ENCODE measurements at places on chromosomes 6 and 20. TPM values are rescaled to one million over a fixed set of nuclear protein-coding genes. Genes with fewer than 3 reads are reported as not detected.

DNA sequence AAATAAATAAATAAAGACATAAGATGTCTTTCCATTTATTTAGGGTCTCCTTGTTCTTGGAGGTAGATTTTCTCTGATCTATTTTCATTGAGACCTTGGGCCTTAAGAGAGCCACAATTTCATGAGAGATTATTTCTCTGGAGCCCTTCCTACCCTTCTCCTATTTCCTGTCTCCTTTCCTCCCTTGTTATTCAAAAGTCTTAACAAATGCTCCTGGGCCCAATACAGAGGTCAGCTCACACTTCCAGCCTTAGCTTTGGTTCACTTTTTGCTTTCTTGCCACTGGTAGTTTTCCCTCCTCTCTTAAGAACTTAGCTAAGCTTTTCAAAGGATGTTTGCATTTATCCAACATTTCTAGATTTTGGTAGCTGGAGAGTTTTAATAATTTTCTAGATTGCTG lies 44.0 kb downstream of the PTPRA start:
- DNase-seq, result no peak

DNA sequence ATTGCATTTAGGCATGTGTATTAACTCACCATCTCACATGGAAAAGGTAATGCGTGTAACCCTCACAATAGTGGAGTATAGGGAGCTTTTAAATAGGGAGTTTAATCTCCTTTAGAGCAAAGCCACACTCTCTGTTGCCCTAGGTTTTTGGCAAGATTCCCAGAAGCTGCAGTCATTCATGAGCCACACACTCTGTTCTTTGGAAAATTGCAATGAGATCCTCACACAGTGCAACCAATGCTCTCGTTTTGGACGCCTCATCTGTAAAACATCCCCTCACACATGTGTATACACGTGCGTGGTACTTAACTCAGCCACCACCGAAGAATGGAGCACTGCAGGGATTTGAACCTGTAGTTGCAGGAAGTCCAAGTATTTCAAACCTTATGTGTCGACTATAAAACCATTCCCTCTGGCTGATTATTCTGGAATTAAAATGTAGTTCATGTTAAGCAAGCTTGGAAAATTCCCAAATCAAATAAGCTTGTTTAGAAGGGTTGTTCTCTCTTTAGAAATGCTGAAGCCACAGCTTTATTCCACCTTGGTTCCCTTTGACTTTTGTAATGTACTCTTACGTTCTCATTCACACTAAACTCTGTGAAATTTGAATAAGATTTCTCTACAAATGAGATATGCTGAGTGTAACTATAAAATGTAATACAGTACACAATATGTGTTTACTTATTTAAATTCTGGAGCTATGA lies 489.8 kb upstream of the MANEA start:
- no peak for DNase-seq

- DNase-seq, result no peak
These were observed 92.4 kb upstream of the TGM3 start for GRCh38 chr20:2203436-2203835.

Gene GSTA3
- not detected for total RNA-seq

DNA sequence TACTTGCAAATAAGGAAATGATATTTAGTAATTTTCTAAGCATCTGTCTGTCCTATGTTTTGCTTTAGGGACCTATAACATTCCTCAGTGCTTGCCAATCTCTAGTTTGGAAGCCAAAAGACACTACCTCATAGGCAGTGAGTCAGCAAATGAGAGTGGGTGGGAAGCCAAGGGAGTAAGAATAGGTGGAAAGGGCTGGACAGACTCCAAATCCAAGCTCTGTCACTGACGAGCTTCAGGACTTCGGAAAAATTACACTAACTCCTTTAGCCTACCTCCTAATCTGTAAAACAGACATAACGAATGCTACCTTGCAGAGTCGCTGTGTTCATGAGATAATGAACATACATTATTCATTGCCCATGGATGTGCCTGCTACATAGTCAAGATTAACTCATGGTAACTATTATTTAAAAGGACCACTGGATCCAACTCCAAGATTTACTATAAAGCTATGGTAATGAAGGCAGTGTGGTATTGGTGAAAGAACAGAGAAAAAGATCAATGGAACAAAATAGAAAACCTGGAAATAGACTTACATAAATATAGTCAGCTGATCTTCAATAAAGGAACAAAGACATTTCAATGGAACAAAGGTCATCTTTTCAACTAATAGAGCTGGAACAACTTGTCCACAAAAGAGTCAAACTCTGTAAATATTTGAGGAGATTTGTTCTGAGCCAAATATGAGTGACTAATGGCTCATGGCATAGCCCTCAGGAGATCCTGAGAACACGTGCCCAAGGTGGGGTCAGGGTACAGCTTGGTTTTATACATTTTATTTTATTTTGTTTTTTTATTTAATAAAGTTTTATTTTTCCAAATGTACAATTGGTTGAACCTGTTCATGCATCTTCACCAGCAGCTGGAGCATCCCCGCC lies 64.1 kb downstream of the FAM50B start:
- DNase-seq, result no peak

DNA sequence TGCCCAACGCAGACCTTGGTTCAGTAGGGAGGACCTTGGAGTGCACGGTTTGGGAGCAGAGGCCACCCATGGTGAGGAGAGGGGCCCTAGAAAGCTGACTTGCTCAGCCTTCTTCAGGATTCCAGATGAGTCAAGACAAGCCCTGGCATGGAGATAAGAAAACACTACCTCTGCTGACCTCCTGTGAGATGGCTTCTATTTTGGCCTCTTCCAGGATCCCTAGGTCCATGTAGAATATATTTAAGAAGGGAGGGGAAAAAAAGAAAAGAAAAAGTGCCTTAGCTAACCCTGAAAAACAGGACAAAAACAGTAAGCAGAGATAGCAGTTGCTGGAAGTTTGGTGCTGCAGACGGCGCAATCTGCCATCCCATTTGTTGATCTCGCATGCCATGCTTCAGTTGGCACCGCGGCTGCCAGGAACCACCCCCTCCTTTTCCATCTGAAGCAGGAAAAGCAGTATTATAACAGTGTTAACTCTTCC lies 100.0 kb downstream of the ARMC2 start:
- no peak for DNase-seq

Gene HFE
- total RNA-seq, result 1.2 TPM

DNA sequence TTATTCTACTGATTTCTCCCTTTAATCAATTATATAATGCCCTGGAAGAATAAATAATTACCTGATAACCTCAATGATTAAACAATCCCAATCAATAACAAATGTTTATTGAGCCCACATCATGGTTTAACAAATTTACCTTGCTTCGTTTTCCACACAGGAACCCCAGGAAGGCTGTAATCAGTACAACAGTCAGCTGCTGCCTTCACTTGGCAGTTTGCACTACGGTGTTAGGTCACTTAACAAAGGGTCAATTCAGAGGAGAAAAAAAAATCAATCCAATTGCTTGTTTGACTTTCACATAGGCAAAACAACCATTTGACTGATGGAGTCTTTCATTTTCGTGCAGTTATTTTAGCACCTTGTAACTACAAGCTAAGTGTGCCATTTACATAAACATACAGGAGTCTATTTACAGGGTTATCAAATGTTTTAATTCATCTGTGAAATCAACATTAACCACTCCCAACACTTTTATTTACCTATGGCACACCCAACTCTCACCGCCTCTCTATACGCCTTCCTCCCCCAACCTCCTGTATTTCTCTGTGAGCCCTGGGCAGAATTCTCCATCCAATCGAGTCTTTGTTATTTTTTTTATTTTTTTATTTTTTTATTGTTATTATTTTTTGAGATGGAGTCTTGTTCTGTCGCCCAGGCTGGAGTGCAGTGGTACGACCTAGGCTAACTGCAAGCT lies 140.4 kb upstream of the TAB2 start:
- no peak for DNase-seq

Gene HELZ2
- 54.8 TPM for total RNA-seq

Gene CDH4
- 0.55 TPM for total RNA-seq

GRCh38 chr6:164693944-164694343 lies 615.5 kb downstream of the C6orf118 start:
- DNase-seq, result no peak

- DNase-seq, result no peak
These were observed 5.9 kb upstream of the C20orf144 start for GRCh38 chr20:33656010-33656782.

Gene COL12A1
- 0.08 TPM for total RNA-seq

GRCh38 chr6:81997090-81997926 lies 244.8 kb upstream of the TENT5A start:
- no peak for DNase-seq

DNA sequence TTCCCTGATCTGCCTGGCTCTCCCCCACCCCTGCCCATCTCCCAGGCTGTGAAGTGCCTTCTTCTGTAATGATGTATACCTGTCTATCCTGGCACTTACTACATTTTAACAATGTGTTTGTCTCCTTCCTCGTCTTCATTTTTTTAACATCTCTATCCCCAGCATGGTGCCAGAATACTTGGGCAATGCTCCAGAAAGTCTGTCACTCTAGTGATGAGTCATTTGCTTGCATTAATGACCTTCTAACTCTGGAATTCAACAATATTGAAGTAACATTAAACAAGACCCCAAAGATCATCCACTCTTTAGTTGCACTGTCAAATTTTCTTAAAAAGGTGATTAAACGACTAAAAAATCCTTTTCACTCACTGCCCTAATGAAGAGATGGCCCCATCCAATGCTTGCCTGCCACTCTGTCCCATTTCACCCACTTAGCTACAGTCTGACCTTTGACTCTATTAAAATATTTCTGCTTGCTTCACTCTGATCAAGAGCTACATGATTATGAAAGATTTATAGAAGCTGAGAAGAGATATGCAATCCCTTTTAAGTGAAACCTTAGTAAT lies 7.7 kb upstream of the KLHL31 start:
- no peak for DNase-seq

DNA sequence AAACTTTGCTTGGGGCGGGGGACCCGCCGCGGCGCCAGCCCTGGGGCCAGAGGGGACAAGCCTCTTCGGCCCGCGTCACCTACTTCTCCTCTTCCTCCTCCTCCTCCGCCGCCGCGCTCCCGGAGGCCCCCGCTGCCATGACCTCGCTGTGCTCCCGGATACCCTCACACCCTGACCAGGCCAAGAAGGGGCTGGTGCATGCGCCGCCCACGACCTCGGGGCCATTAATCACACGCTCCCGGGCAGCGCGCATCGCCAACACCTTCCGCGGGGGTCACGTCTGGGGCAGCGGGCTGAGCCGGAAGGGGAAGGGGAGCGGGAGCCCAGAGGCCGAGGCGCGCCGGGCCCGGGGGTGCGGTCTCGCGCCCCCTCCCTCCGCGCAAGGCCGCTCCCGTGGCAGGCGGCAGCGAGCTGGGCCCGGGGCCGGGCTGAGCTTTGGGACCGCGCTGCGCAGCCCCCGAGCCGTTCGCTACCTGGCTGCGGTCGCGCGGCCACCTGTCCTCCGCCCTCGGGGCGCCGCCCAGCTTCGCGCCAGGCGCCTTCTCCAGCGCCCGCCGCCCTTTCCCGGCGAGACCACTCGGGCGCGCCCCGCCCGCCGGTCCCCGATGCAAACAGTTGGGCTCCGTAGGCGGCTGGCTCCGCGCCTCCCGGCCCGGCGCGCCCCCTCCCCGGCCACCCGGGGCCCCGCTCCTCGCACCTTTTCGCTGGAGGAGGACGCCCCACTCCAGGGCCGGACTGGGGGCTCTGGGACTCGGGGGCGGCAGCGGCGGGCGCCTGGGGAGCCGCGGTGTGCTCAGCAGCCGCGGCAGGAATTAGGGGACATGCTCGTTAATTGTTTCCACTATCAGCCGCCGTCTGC lies 575 bp upstream of the CNR1 start:
- DNase-seq, result no peak

Gene LINC00237
- not detected for total RNA-seq

DNA sequence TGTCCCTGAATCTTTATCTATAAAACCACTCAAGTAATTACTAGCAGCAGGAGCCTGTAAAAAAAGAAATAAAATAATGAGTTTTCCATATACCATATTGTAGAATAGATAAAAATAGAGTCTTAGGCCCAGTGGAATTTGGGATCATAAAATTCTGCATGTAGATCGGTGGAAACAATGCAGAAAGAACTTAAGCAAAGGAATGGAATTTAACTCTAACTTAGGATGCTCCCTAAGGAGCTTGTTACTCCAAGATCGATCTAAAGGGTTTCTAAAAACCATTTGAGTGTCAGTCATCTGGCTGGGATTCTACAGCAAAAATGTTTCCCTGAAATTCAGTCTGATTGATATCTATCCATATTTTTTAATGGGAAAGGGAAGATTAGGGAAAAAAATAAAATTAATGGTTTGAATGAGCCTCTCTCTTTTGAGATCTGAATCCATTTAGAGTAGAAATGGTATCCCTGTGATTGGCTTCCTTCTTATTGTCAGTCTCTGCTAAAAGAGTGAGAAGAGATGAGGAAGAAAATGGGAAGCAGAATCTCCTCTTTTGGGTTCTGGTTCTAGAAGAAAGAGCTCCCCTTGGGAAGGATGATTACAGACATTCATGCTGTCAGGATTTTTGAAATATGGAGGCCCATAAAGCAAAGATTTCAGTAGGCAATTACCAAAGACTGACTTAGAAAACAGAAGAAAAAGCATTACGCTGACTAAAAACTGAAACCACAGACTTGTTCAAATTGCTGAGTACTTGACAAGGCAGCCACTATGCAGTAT lies 564.3 kb upstream of the MARCKS start:
- DNase-seq, result no peak

GRCh38 chr20:17735959-17736621 lies 36.3 kb downstream of the BANF2 start:
- no peak for DNase-seq

Gene RIPPLY2
- not detected for total RNA-seq

Gene MUC21
- not detected for total RNA-seq

Gene NRSN2
- 0.89 TPM for total RNA-seq

GRCh38 chr6:22399693-22400092 lies 102.9 kb upstream of the PRL start:
- no peak for DNase-seq

Gene ATAT1
- total RNA-seq, result 6.6 TPM

Gene TTLL9
- not detected for total RNA-seq

Gene ELOVL4
- total RNA-seq, result 3.9 TPM

- DNase-seq, result peak; percentile 39
These were observed 282.1 kb downstream of the UST start for GRCh38 chr6:149028767-149029405.

Gene LKAAEAR1
- total RNA-seq, result not detected

DNA sequence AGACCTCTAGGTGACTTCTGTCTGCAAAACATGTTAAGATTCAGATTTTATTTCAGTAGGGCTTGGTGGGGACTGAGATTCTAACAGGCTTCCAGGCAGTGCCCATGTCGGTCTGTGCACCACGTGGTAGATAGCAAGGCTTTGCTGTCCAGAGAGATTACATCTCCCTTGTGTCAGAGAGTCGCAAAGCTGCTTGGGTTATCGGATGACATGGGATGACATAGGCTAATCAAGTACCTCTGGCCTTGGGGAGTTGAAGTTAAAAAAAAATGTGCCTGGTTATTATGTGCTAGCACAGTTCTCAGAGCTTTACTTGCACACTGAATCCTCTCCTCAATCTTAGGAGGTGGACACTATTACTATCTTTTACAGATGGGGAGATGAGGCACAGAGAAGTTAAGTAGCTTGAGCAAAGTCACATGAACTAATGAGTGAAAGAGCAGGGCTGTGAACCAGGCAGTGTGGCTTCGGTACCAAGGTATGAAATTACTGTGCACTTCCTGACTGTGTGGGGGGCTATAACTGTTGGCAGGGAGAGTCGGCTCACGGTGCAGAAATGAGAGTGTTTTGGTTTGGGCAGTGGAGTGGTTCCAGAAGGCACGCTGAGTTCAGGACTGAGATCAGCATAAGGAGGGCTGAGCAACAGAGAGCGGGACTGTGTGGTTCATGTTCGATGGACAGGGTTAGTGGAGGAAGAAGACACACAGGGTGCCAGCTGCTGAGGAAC lies 41.1 kb downstream of the FARS2 start:
- DNase-seq, result no peak

Gene EYA2
- total RNA-seq, result not detected

- no peak for DNase-seq
These were observed 135.0 kb downstream of the EPM2A start for GRCh38 chr6:145600299-145600698.
